Activated T-helper 1 cell treated with anti-CD3 and anti-CD28 coated beads, Interleukin-2, amount 50 U/mL, for 16 hours (primary cell): ENCODE measurements at places on chromosomes 5 and 9.

- DNase-seq, result no peak
Observed at GRCh38 chr5:168943091-168943884, 357.7 kb downstream of the SLIT3 start.

DNA sequence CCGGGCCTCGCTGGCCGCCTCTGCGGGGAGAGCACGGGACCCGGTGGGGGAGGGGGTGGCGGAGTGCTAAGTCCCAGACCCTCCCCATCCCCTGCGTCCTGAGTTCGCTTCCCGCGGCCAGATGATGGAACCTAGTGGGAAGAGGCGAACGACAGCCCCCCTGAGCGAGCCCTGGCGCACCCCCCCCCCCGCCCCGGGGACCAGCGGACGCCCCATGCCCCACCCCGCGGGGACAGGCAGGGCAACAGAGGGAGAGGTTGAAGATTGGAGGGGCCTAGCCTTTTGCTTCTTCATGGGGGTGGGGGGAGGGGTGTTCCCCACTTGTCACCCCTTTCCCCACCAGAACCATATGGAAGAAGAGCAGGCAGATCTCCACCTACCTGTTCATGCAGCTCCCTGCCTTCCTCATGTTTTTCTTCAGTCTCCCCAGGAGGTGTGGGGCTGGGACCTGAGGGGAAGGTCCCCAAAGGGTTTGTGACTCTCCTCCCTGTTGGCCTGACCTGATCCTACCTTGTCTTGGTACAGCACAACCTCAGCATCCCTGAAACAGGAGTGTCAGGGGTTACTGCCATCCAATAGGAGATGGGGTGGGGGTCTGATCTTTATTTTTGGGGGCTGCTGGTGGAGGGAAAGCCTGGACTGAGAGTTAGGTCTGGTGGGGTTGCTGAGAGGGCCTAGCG lies 485 bp downstream of the FAM53C start:
- DNase-seq, result no peak

GRCh38 chr5:178496214-178496613 lies 94.0 kb downstream of the COL23A1 start:
- DNase-seq, result no peak

- no peak for DNase-seq
Observed at GRCh38 chr5:33981408-33982162, 2.9 kb downstream of the SLC45A2 start.

DNA sequence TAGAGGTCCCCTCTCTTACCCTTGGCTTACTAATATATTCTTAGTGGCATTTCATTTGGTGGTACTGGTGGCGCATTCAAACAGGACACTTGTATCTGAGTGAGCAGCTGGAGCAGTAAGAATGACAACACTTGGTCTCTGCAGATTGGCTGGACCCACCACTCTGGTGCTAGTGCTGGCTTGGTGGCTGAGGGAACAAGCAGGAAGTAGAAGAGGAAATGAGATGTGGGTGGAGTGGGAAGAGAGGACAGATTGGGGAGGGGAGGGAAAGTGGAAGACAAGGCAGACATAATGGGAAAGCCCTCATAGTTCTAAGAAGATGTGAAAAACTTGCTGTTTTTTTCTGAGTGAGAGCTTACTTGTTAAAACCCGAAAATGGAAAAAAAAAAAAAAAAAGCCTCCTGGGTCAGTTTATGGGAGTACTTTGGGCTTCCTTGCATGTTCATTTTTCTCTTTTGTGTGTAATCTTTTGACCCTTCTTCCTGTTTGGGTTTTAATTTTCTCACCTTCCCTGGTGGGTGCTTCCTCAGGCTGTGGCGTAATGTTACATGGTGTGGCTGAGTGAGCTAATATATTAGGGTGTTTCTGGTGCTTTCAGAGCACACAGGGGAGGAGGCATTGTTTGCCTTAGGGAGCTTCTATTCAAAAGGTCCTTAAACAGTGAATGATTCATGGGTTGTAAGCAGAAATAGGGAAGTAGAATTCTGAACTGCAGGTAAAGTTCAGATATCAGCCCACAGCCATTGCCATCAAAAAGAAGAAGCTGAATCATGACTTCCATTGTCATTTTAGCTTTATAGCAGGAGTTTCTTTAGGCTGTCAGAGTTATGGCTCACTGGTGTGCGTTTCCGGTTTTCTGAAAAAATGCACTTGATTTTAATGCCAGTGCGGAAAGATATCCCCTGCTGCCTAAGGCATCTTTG lies 52.3 kb downstream of the TLE4 start:
- peak; percentile 1 for DNase-seq

- no peak for DNase-seq
Observed at GRCh38 chr5:130550562-130550928, 614.5 kb downstream of the HINT1 start.

DNA sequence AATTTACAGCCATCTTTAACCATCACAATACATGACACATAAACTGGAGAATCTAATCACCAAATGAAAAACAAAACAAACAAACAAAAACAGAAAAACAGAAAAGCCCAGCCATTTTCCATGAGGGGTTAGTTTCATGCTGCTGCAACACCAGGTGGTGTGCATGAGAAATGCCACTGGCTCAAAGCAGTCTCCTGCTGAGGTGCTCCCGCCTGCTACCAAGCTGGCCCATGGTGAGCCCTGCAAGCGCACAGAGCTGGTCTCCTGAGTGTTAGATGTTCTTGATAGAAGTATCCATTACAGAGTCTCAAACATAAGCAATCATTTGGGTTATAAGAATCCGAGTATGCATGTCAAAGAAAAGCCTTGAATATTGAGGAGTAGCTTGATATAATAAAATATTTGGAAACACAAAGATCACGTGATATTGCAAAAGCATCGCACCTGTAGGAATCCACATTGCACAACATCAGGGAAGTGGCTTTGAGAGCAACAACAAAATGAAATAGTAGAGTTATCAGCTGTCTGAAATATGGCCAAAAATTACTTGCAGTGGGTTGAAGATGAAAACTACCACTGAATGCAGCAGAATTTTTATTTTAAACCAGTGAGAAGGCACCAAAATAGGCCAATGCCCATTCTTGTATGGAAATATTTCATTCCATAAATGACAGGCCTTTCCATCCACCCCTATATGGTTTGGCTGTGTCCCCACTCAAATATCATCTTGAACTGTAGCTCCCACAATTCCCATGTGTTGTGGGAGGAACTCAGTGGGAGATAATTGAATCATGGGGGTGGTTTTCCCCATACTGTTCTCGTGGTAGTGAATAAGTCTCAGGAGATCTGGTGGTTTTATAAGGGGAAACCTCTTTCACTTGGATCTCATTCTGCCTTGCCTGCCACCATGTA lies 194.8 kb downstream of the SYK start:
- DNase-seq, result no peak

GRCh38 chr9:89686126-89686525 lies 81.3 kb downstream of the GADD45G start:
- no peak for DNase-seq

GRCh38 chr5:17678751-17679324 lies 44.6 kb downstream of the TAF11L14 start:
- DNase-seq, result no peak

GRCh38 chr5:54438620-54439389 lies 16.7 kb upstream of the HSPB3 start:
- DNase-seq, result no peak

GRCh38 chr9:93596399-93596798 lies 20.0 kb downstream of the PHF2 start:
- DNase-seq, result no peak

GRCh38 chr9:75414371-75415160 lies 326.3 kb downstream of the OSTF1 start:
- no peak for DNase-seq

- DNase-seq, result no peak
Observed at GRCh38 chr5:139049780-139050179, 148.4 kb downstream of the SIL1 start.

DNA sequence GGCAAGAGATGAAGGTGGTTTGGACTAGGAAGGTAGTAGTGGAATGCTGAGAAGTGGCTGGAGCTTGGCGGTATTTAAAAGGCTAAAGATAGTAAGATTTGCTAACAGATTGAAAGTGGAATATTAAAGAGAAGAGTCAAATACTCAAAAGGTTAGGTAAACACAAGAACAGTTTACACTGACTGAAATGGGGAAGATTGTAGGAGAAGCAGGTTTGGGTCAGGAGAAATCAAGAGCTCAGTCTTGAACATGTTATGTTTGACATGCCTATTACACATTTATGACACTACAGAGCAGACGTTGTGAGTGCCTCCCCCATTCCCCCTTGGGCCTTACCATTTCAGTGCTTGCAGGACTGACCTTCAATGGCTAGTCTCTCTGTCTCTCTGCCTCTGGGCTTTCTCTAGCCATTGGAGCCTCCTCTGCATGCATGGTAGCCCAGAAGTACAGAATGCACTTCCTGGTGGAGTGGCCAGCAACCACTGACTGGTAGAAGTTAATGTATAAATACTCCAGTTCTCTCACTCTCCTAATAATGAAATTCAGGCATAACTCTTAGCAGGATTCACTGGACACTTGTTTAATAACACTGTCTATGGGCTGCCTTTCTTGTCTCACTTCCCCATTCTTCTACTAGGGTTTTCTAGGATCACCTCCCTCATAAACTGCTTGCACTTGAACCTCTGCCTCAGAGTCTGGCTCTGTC lies 56.8 kb downstream of the HMGCS1 start:
- no peak for DNase-seq
